ENCODE measurements at places on chromosomes 1 and 21. TPM values are rescaled to one million over a fixed set of nuclear protein-coding genes. Genes with fewer than 3 reads are reported as not detected.

DNA sequence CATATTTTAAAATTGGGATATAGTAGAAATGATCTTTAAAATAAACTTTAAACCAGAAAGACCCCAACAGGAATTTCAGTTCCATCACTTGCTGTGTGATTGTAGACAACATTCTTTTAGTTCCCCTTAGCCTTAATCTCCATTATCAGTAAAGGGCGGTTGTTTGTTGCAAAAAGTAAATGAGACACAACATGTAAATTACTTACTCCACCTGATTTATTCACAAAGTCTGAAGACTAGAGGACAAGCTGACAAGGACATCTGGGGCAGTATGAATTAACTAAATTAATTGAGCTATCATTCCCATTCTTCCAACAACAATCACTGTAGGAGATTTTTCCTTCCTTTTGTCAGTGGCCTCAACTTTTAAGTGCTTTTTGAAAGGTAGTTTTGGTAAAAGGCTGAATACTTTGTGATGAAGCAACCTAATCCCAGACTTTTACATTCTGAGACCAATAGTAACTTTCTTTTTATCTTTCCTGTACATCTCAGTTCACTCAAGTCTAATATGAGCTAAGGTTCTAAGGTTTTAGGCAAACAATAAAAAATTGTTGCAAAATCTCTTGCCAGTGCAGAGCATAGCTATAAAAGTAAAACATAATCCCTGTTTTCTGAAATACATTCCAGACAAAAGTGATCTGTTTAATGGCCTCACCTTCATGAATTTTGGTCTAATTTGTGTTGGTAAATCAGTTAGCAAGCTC, 6.2 kb downstream of the SLC19A2 start:
- DNase-seq: no peak
- H3K4me1 ChIP-seq: peaks cover 32% of the 10 kb centered on the region
- H3K36me3 ChIP-seq: peaks cover 2% of the 10 kb centered on the region
- no peak overlapping the region for H3K27ac ChIP-seq
- H3K27me3 ChIP-seq: no peaks in the 10 kb centered on the region
- H3K4me3 ChIP-seq: no peak overlapping the region

DNA sequence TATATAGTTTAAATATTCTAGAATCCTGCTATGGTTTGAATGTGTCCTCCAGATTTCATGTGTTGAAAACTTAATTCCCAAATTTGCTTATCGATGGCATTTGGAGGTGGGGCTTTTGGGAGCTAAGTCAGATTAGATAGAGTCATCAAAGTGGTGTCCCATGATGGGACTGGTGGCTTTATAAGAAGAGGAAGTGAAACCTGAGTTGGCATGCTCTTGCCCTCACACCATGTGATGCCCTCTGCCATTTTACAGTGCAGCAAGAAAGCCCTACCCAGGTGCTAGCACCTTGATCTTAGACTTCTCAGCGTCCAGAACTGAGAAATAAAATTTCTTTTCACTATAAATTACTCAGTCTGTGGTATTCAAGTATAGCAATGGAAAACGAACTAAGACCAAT, 111.3 kb downstream of the TGFB2 start:
- H3K36me3 ChIP-seq: no peaks in the 10 kb centered on the region
- no peak overlapping the region for H3K27ac ChIP-seq
- H3K27me3 ChIP-seq: no peaks in the 10 kb centered on the region
- H3K4me3 ChIP-seq: no peak overlapping the region

DNA sequence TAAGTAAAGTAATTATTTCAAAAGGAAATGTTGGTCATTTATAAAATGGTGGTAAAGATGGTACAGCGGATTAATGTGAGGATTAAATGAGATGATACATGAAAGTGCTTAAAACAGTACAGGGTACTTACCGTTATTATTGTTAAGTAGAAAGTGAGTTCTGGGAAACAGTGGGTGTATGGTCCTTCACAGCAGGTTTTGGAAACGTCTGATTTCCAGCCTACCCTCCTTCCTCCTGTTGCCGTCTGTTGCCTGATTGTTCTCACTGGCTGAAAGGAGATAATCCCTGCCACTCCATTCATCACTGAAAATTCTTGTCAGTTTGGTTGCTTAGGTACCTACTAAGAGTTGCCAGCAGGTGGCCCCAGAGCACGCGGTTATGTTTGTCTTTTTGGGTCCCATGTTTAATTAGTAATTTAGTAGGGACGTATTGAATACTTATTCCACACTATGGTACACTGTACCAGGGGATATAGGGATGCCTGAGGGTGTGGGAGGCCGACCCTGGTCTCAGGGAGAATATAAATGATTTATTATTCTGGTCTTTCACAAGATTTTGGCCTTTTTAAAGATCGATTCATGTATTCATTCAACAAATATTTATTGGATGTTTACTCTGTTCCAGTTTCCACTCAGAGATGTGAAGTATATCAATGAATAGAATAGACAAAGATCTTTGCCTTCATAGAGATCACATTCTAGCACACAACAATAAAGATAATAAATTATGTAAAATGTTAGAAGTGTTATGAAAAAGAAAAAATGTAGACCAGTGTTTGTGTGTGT, 30.8 kb upstream of the RPTN start:
- H3K4me3 ChIP-seq: peak overlapping the region; percentile 53
- no peaks in the 10 kb centered on the region for H3K27me3 ChIP-seq
- DNase-seq: peak; percentile 61
- H3K4me1 ChIP-seq: peaks cover 12% of the 10 kb centered on the region

- H3K4me3 ChIP-seq: no peak overlapping the region
- peaks cover 45% of the 10 kb centered on the region for H3K4me1 ChIP-seq
- H3K36me3 ChIP-seq: no peaks in the 10 kb centered on the region
- peak; percentile 59 for DNase-seq
- peak overlapping the region; percentile 75 for H3K27ac ChIP-seq
Observed at GRCh38 chr1:193111641-193112090, 6.5 kb upstream of the GLRX2 start.

- H3K36me3 ChIP-seq: no peaks in the 10 kb centered on the region
- no peaks in the 10 kb centered on the region for H3K27me3 ChIP-seq
- no peak overlapping the region for H3K4me3 ChIP-seq
- no peak overlapping the region for H3K27ac ChIP-seq
- no peaks in the 10 kb centered on the region for H3K4me1 ChIP-seq
Observed at GRCh38 chr1:8589571-8589970, 227.9 kb downstream of the RERE start.

- H3K4me1 ChIP-seq: no peaks in the 10 kb centered on the region
- no peak overlapping the region for H3K27ac ChIP-seq
- DNase-seq: no peak
- H3K36me3 ChIP-seq: no peaks in the 10 kb centered on the region
- H3K4me3 ChIP-seq: no peak overlapping the region
- no peaks in the 10 kb centered on the region for H3K27me3 ChIP-seq
Observed at GRCh38 chr1:2965676-2966075, 55.6 kb upstream of the ACTRT2 start.

GRCh38 chr1:119910618-119911017, 14.3 kb upstream of the ADAM30 start:
- DNase-seq: no peak
- no peaks in the 10 kb centered on the region for H3K4me1 ChIP-seq
- no peaks in the 10 kb centered on the region for H3K27me3 ChIP-seq
- no peak overlapping the region for H3K4me3 ChIP-seq
- H3K36me3 ChIP-seq: peaks cover 34% of the 10 kb centered on the region
- no peak overlapping the region for H3K27ac ChIP-seq

DNA sequence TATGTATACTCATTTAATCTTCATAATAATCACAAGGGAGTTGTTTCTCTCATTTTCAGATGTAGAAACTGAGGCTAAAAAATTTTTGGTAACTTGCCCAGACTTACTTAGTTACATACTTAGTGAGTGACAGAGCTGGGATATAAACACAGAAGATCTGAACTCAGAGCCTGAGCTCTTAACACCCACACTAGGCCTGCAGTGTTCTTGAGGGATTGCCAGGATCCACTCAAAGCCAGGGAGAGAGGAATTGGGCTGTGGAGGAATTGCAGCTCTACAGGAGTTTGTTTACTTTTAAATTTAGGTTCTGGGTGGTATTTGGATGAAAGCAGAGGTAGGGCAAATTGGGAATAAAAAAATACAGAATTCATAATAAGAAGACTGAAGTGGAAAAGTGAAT, 515.1 kb upstream of the PLXNA2 start:
- H3K4me1 ChIP-seq: 0 out of 2 replicates have a peak, but pooled peaks cover 2% of the 10 kb centered on the region
- H3K27ac ChIP-seq: no peak overlapping the region
- H3K4me3 ChIP-seq: no peak overlapping the region
- no peaks in the 10 kb centered on the region for H3K27me3 ChIP-seq
- no peaks in the 10 kb centered on the region for H3K36me3 ChIP-seq

DNA sequence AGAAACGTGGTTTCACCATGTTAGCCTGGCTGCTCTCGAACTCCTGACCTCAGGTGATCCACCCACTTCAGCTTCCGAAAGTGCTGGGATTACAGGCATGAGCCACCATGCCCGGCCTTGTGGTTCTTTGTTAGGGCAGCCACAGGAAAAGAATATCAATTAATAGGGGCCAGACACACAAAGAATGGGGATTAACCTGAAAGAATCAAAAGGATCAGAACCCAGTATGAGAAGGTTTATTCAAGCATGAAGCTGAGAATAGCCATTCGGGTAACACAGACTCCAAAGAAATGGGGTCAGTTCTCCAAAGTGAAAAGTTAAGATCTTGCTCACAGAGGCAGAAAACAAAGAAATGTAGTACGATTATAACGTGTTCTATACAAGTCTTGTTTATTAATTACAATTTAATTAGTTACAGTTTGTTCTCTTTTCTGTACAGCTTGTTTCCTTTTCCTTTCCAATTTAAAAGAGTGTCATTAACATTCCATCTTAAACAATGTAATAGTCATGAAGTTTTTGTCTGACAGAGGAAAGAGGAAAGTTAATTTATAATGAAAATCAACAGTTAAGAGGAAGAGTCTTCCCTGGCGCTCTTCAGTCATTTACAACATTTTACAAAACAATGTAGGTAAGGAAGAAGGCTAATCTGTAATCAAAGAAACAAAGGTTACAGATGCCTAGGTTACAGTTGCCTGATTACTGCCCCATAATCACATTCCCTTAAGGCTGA, 51.3 kb upstream of the SLC45A1 start:
- H3K27me3 ChIP-seq: no peaks in the 10 kb centered on the region
- H3K4me3 ChIP-seq: no peak overlapping the region
- no peaks in the 10 kb centered on the region for H3K36me3 ChIP-seq
- no peak overlapping the region for H3K27ac ChIP-seq

DNA sequence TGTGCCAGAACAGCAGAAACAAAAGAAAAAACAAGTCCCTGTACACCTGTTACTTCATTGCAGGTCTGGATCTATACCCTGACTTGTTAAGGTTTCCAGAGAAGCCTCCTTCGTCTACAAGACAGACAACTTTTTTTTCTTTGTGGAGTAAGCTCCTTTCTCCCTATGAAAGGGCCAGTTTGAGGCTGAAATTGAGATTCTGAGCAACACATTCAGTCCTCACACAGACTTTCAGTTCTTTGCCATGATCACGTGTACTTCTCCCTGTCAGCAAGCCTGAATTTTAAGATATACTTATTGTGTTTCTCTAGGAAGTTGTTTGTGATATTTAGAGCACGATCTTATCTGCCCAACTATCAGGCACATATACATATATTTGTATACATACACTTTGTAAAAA, 374.0 kb downstream of the NTNG1 start:
- no peak overlapping the region for H3K4me3 ChIP-seq
- H3K4me1 ChIP-seq: no peaks in the 10 kb centered on the region
- DNase-seq: no peak
- H3K27ac ChIP-seq: no peak overlapping the region
- no peaks in the 10 kb centered on the region for H3K27me3 ChIP-seq

DNA sequence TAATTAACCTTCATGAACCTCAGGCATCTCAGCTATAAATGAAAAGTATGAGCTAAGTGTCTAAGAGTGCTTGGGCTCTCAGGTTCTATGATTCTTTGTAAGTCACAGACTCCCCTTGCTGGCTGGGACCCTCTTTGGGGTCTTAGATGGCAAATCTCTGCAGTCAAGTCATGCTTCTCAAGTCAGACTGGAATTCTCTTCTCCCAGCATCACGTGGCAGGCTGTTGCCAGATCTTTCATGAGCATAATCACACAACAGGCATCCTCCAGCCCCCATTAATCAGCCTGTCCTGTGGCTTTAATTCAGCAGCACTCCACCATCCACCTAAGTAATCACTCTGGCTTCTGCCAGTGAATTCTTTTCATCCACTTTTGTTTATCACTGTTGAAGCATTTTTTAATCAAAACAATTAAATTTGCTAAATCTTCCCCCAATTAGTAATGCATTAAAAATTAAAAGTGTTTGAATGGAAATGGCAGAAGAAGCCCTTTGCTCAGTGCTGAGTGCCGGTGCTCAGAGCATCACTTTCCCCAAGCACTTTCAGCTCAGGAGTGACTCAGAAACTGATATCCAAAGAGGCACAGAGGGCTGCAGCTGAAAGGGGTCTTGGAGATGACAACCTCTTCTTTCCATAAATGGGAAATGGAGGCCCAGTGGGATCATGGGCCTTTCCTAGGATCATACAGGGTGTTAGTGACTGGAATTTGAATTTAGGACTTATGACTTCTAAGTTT, 50.2 kb downstream of the C8A start:
- no peaks in the 10 kb centered on the region for H3K27me3 ChIP-seq
- no peaks in the 10 kb centered on the region for H3K4me1 ChIP-seq
- DNase-seq: no peak
- H3K27ac ChIP-seq: no peak overlapping the region
- H3K4me3 ChIP-seq: no peak overlapping the region
- no peaks in the 10 kb centered on the region for H3K36me3 ChIP-seq

GRCh38 chr21:31193761-31194160, 150.3 kb downstream of the TIAM1 start:
- peaks cover 14% of the 10 kb centered on the region for H3K4me1 ChIP-seq
- no peak for DNase-seq
- no peaks in the 10 kb centered on the region for H3K27me3 ChIP-seq
- H3K36me3 ChIP-seq: no peaks in the 10 kb centered on the region
- H3K27ac ChIP-seq: no peak overlapping the region

DNA sequence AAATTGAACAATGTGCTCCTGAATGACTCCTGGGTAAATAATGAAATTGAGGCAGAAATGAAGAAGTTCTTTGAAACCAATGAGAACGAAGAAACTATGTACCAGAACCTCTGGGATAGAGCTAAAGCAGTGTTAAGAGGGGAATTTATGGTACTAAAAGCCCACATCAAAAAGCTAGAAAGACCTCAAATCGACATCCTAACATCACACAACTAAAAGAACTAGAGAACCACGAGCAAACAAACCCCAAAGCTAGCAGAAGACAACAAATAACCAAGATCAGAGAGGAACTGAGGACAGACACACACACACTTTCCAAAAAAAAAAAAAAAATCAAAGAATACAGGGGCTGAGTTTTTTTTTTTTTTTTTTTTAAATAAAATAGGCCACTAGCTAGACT, 564.2 kb downstream of the SMYD3 start:
- H3K36me3 ChIP-seq: no peaks in the 10 kb centered on the region
- H3K27ac ChIP-seq: no peak overlapping the region
- no peak for DNase-seq
- peaks cover 7% of the 10 kb centered on the region for H3K4me1 ChIP-seq
- no peak overlapping the region for H3K4me3 ChIP-seq
- H3K27me3 ChIP-seq: no peaks in the 10 kb centered on the region

- peaks cover 12% of the 10 kb centered on the region for H3K4me1 ChIP-seq
- no peaks in the 10 kb centered on the region for H3K36me3 ChIP-seq
- H3K27me3 ChIP-seq: no peaks in the 10 kb centered on the region
- no peak overlapping the region for H3K27ac ChIP-seq
- H3K4me3 ChIP-seq: no peak overlapping the region
- no peak for DNase-seq
Observed at GRCh38 chr1:62280150-62280549, 39.1 kb downstream of the KANK4 start.

Gene NR5A2
- 0.03 TPM for total RNA-seq

Gene MYOC
- not detected for total RNA-seq

Gene LRRN2
- total RNA-seq: not detected

Gene CLCN6
- 3.4 TPM for total RNA-seq

Gene WDR64
- total RNA-seq: 0.24 TPM

Gene DCST2
- total RNA-seq: not detected

Gene DMRTB1
- total RNA-seq: not detected

Gene ETV3L
- total RNA-seq: not detected

Gene CSMD2
- total RNA-seq: 0.87 TPM

Gene AXDND1
- 0.53 TPM for total RNA-seq

Gene CFAP141
- not detected for total RNA-seq

Measured in SJSA1 (cell line).